ENCODE measurements at places on chromosomes 2 and 18.

GRCh38 chr2:70086278-70086837, 919 bp upstream of the PCBP1 start:
- peak; percentile 70 for DNase-seq

- DNase-seq, result no peak
Measured at GRCh38 chr2:220076734-220077133, 449.3 kb downstream of the SLC4A3 start.

DNA sequence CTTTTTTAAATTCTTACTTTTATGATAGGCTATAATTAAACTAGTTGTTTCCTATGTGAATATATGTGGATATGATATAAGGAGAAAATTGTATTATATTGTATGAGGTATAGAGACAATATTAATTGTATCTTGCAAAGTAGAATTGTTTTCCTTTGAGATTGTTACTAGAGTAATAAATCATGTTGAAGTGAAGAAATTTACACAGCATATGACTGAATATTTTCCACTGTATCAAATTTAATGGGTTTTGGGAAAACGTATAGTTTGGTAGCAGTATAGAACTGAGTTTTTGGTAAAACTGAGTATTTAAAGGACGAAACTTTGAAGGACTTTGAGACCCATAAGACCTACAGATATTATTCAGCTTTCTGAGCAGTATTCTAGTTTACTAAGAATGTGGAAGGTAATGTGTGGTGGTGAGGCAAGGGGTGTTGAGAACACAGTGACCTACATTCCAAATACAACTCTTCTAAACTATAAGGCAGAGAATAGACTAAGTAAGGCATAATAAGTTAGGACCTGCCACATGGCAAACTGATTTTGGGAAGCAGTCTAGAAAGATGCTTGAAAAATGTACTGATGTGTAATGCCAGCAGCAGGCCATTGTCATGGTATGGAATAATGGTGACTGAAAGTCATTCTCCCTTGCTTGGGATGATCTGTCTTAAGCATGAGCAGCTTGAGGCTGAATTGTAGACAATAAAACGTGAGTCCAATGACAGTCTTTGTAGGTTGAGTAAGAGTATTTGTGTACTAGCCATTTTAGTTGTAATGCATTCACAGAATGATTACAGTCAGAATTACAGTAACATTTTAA, 29.6 kb downstream of the PKP4 start:
- no peak for DNase-seq

- DNase-seq, result no peak
Measured at GRCh38 chr18:35938562-35938961, 33.9 kb upstream of the RMP24 start.

DNA sequence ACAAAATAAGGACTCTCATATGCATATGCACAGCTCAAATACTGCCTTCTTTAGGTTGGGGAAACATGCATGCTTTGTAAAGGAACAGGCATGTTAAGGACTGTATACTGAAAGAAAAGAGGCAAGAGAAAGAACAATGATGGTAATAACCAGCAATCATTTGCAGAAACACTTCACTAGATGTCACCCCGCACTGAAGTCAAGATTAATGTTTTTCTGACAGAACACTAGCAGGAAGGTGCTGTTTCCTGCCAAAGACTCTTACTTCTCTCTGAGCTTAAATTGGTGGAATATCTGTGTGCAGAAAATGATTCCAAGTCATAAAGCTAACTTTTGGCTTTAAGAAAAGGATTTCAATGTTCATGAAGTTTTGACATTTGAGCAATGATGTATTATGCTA, 19.3 kb upstream of the CSRNP3 start:
- no peak for DNase-seq

- no peak for DNase-seq
Measured at GRCh38 chr18:21808185-21808584, 67.6 kb downstream of the MIB1 start.

- no peak for DNase-seq
Measured at GRCh38 chr2:214185546-214185945, 225.3 kb upstream of the VWC2L start.

DNA sequence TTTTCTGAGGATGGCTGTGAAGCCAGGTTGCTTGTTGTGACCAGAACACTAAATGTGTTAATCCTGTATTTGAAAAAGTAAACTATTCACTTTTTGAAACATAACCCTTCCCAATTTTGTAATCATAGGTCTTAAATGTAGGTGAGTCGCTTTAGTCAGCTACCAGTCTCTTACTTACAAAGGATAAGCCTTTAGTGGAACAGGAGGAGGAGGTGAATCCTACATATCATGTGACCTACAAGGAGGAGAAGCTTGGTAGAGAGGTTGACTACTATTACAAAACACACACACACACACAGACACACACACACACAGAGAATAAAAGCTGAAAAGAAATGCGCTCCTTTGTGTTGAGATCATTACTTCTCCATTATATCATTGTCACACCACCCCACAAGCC, 59.9 kb upstream of the SPAG16 start:
- DNase-seq, result no peak

DNA sequence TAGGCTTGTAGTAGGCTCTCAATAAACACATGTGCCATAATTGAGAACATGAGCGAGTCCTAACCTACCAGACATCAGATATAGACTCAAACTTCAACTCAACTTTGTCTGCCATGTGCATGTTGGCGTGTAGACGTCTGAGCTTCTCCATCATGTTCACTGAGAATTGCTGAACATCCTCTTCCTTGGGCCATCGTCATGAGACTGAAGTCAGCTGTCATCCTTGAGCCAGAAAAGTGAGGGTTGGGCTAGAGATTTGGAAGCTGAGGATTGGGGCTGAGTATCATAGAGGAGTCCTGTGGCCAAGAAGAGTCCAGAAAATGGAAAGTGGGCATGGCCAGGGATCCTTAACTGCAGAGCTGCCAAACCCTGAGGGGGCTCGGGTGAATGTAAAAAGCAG, 7.8 kb upstream of the EFR3B start:
- DNase-seq, result no peak

- DNase-seq, result no peak
Measured at GRCh38 chr2:30492619-30493018, 45.6 kb downstream of the LCLAT1 start.

DNA sequence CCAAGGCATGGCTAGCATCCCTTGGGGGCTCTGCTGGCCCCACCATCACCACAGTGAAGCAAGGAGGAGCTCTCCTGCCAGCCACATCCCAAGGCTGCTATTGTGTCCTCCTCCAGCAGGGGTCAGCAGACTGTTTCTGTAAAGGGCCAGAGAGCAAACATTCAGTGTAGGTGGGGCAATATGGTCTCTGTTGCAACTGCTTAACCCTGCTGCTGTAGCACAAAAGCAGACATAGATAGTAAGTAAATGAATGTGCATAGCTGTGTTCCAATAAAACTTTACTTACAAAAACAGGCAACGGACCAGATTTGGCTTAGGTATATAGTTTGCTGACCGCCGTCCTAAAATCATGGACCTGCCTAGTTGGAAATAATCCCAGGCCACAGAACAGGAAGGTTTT, 36.4 kb upstream of the ZBTB7C start:
- DNase-seq, result peak; percentile 57

DNA sequence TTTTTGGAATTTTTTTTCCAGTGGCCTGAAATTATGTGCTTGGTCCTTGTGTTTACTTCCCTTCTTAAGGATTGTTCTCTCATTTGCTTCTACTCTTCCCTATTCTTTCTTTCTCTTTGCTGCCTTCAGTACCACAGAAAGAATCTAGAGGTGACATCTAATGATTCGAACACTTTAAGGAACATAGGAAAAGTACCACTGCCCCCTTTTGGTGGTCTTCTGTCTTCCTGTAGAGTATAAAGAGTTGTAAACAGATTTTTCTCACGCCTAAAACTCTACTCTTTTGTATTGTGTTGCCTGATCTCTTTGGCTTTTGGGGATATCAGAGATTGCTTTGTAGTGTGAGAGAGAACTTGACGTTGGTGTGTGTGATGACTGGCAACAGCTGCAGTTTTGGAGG, 7.0 kb upstream of the SCTR start:
- DNase-seq, result no peak

- no peak for DNase-seq
Measured at GRCh38 chr2:23745726-23746105, 181.2 kb downstream of the ATAD2B start.

GRCh38 chr2:111952871-111953452, 54.6 kb downstream of the MERTK start:
- no peak for DNase-seq

DNA sequence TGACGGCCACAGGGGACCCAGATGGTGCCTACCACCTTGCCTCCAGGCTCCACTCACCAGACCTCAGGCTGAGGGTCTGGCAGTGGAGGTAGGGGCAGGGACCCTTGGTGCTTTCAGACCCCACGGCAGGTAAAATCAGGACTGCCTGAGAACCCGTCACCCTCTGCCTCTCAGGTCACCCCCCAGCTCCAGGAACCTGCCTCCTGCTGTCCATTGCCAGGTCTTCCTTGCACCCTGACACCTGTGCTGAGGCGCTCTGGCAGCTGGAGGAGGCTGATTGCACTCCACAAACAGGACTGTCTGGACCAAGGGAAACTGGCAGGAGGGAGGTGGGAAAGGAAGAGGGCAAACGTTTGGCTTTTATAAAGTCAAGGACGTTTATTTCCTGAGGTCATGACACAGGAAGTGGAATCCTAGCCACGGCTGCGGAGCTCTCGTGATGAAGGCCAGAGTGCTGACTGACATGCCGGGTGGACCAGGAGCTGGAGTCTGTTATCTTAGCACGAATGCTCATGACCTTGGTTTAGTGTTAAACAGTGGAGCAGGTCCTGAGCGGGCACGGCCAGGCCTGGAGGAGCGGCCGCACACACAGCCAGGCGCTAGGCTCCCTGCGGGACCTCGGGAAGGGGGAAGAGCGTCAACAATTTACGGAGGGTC, 40.5 kb downstream of the ANO7 start:
- DNase-seq, result no peak

DNA sequence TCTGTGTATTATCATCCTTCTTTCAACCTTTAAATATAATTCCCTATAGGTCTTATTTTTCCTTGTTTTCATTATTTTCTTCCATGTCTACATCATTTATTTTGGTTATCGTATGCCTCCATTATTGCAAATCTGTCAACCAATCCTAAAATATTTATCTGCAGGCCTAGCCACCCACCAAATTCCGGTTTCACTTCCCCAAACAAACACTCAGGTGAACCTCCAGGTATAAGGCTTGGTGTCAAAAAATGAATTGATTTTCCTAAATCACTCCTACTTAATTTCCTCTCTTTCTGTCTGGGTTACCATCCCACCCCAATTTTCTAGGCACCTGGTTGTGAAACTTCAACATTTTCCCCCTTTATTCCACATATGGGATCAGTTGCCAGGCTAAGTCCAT, 111.9 kb upstream of the LINC00305 start:
- no peak for DNase-seq

- no peak for DNase-seq
Measured at GRCh38 chr2:176130957-176131847, 1.7 kb downstream of the HOXD8 start.

DNA sequence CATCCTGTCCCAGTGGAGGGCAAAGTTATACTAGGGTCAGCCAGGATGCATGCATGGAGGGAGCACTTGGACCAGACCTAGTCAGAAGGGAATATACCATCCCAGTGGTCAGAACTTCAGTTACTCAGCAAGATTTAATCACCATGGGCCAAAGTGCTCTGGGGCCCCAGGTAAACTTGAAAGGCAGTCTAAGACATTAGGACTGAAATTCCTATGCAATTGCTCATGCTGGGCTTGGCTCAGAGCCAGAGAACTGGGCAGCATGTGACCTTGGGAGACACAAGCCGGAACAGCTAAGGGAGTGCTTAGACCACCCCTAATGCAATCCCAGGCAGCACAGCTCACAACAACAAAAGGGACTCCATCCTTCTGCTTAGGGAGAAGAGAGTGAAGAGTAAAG, 401.3 kb downstream of the KCNJ3 start:
- no peak for DNase-seq

DNA sequence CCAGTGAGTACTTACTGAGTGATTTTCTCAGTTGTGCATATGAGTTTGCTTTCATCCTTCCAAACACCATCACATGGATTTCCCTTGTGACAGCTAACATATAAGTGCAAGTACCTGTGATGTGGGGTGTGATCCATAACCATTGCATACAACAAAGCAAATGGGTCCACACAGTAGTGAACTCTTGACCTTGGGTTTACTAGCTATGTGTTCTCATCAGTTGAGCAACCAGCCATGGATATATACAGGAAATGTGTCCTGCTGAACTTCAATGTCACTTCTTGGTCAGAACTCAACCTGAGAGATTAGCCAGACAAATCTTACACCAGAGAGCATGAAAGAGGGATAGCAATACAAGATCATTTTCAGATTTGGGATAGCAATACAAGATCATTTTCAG, 420.9 kb upstream of the KCNH7 start:
- no peak for DNase-seq

DNA sequence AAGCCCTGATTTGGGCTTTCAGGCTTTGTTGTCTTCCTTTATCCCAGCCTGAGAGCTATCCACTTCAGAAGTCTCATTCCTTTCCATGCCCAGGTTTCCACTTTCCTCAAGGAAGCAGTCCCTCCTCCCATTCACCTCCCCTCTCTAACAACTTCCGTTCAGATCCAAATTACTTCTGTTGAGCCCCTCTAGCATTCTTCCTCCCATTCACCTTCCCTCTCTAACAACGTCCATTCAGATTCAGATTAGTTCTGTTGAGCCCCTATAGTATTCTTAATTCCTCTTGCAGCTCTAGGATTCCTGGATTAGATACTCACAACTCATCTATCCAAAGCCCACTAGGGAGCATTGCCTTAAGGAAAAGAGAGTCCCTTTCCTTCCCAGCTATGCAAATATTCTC, 216.8 kb downstream of the RAD51AP2 start:
- DNase-seq, result no peak

GRCh38 chr2:232438951-232439757, 16.8 kb upstream of the ALPI start:
- no peak for DNase-seq

- DNase-seq, result no peak
Measured at GRCh38 chr18:9410515-9410914, 64.8 kb upstream of the RALBP1 start.

DNA sequence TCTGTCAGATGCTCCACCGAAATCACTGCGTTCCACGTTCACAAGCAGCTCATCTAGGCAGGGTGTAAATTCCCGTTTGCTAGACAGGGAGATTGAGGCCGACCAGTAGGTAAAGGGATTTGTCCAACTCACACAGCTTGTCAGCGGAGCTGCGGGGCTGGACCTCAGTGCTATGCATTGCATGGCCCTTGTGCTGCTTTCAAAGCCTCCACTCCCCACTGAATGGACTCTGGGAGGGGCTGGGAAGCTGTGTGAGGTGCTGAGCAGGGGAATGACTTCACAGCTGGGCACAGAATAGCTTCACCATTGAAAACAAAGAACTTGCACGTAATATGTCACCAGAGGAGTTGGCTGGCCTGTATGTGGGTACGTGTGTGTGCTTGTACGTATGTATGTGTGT, 21.4 kb downstream of the CELF4 start:
- no peak for DNase-seq

- no peak for DNase-seq
Measured at GRCh38 chr2:39893616-39894015, 114.6 kb upstream of the THUMPD2 start.

Measured in activated T-helper 1 cell treated with anti-CD3 and anti-CD28 coated beads, Interleukin-12 subunit alpha, Interleukin-12 subunit beta, Interleukin-2, Interleukin-4 antibody, amounts not matched to agents 30 ng/mL and 10 ng/mL and 1 ng/mL, durations not matched to agents 14 hours and 24 hours and 36 hours (primary cell).